Esophagus muscularis mucosa (tissue), 4 donors: ENCODE measurements at places on chromosomes 1 and 21. TPM values are rescaled to one million over a fixed set of nuclear protein-coding genes. Genes with fewer than 3 reads are reported as not detected.

SPRR2G gene
- not detected for total RNA-seq

PODN gene
- 150 TPM for total RNA-seq

OTUD7B gene
- total RNA-seq: 33.5 TPM

OR2L2 gene
- total RNA-seq: not detected

B3GALNT2 gene
- total RNA-seq: 68.4 TPM

S100A1 gene
- 12.4 TPM for total RNA-seq

GRCh38 chr1:236471653-236472052, 52.1 kb upstream of the LGALS8 start:
- DNase-seq: no peak
- no peak overlapping the region for H3K4me3 ChIP-seq
- no peak overlapping the region for H3K27ac ChIP-seq
- no peaks in the 10 kb centered on the region for H3K4me1 ChIP-seq
- H3K36me3 ChIP-seq: no peaks in the 10 kb centered on the region
- no peaks in the 10 kb centered on the region for H3K27me3 ChIP-seq

DNA sequence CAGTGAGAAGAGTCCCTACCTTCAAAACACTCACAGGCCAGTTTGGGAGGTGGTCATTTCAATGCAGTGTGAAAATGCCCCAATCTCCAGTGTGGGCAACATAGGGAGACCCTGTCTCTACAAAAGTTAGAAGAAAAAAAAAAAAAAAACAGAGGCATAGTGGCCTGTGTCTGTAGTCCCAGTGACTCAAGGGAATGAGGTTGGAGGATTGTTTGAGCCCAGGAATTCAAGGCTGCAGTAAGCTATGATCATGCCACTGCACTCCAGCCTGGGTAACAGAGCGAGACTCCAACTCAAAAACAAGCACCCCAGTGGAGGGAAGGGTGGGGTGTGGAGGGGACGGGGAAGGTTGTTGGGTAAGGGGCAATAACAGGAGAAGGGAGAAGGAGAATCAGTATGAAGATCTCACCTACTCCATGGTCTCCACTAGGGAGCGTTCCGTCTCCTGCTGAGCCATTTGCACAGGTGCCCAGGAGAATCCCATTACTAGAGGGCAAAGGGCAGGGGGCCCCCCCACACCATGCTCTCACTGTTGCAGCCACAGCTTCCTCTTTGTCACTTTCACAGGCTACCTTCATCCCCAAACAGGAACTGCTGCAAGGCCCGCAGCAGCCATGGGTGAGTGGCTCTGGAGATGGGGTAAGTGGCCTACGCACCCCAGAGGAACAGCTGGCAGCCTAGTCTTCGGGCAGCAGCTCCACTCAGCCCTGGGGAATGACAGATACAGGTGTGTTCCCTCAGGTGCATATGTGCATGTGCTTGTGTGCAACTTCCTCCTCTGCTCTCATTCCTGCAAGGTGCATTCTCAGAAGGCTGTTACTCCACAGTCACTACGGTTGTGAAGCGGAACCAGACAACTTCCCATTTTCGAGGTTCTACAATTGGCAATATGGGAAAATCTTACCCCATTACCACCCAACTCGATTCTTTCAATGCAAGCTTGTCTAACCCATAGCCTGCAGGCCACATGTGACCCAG, 87.9 kb upstream of the LYST start:
- H3K27me3 ChIP-seq: no peaks in the 10 kb centered on the region
- H3K4me1 ChIP-seq: no peaks in the 10 kb centered on the region
- no peak overlapping the region for H3K27ac ChIP-seq
- no peak for DNase-seq
- no peaks in the 10 kb centered on the region for H3K36me3 ChIP-seq

GRCh38 chr1:178560871-178561376, 48.0 kb downstream of the TEX35 start:
- no peaks in the 10 kb centered on the region for H3K4me1 ChIP-seq
- H3K27me3 ChIP-seq: no peaks in the 10 kb centered on the region
- H3K27ac ChIP-seq: no peak overlapping the region
- DNase-seq: peak; percentile 72

DNA sequence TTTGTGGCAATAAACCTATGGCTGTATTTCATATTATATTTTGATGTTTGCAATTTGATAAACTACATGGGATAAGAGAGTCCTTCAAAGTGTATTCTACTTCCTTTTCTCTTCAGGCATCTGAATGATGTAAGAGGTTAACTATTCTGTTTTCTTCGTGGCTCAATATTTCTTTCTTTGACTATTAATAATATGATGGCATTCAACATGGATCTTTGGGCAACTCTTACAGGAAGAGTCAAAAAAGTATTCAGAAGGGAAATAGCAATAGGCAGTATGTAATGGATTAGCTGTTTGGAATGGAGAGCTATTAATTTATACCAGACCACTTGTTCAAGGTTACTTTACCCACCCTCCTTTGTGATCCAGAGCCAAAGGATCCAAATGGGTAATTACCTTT, 74.4 kb downstream of the HMCN1 start:
- peaks cover 4% of the 10 kb centered on the region for H3K4me1 ChIP-seq
- H3K27me3 ChIP-seq: no peaks in the 10 kb centered on the region
- H3K27ac ChIP-seq: no peak overlapping the region
- no peak overlapping the region for H3K4me3 ChIP-seq
- H3K36me3 ChIP-seq: no peaks in the 10 kb centered on the region

DNA sequence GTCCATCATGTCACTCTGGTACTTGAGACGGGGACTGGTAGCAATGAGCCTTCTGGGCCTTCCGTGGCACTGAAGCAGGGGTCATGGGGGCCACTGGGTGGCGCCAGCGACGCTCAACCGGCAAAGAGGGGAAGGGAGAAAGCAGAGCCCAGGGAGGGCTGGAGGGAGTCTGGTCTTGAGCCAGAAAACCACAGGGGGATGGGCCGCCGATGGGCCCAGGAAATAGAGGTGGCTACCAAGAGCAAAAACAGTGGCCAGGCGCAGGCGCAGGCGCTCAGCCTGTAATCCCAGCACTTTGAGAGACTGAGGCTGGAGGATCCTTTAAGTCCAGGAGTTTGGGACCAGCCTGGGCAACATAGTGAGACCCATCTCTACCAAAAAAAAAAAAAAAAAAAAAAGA, 21.8 kb downstream of the EXOC8 start:
- H3K27ac ChIP-seq: no peak overlapping the region
- DNase-seq: peak; percentile 75
- H3K36me3 ChIP-seq: no peaks in the 10 kb centered on the region
- no peaks in the 10 kb centered on the region for H3K27me3 ChIP-seq
- H3K4me1 ChIP-seq: no peaks in the 10 kb centered on the region

DNA sequence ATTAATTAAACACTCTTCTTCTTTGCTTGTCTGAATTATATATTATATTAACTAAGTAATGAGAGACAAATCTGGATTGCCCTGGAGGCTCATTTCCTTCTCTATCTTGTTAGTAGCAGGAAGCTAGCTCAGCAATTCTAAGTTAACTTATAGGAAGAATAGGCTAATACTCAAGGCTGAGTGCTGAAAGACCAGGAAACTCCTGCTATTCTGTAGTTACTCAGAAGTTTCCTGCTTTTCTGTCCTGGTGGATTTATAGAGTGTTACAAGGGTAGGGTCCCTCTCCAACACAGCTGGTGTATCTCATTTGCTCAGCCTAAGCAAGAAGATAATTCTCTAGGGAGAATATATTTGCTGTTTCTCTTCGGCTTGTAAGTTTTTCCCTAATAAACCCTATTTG, 29.2 kb downstream of the HSPA13 start:
- no peak overlapping the region for H3K27ac ChIP-seq
- no peaks in the 10 kb centered on the region for H3K36me3 ChIP-seq
- H3K27me3 ChIP-seq: no peaks in the 10 kb centered on the region
- H3K4me3 ChIP-seq: no peak overlapping the region

DNA sequence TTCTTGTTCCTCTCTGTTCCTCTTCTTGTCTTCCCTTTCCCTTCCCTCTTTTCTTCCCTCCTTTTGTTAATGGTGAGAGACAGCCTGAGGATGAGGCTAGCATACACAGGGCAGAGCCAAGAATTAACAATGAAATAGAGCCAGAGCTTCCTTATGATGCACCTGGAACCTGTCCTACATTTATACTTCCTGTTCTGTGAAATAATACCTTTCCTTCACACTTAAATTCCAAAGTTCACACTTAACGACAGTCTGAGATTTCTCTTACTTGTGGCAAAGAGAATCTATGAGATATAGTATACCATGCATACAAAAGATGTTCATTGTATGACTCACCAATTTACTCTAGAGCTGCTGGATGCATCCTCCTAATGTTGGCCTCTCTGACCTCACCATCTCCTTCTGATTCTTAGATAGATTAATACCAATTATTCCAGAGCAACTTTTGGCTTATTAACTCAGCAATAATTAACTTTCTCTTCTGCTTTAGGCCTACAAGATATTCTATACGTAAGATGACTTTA, 30.8 kb upstream of the TSNAX start:
- no peaks in the 10 kb centered on the region for H3K4me1 ChIP-seq
- no peak overlapping the region for H3K27ac ChIP-seq
- H3K4me3 ChIP-seq: no peak overlapping the region
- H3K27me3 ChIP-seq: no peaks in the 10 kb centered on the region
- DNase-seq: no peak

DNA sequence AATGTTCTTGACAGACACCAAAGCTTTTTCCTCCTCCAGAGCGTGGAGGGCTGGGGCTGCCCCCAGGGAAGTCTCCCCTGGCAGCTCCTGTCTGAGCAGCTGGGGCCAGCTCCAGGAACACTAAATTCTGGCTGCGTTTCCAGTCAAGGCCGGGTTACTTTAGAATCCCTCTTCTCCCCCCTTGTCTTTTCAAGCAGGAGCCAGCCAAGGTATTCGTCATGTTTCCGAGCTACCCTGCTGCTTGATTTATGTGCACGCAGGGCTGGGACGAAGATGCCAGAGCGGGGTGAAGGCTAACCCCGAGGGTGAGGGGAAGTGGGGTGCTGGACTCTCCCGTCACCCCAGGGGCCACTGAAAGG, 68.1 kb upstream of the ANGPTL1 start:
- H3K4me3 ChIP-seq: peak overlapping the region; percentile 32
- peak overlapping the region; percentile 92 for H3K27ac ChIP-seq
- peaks cover 88% of the 10 kb centered on the region for H3K4me1 ChIP-seq
- DNase-seq: peak; percentile 95
- no peaks in the 10 kb centered on the region for H3K36me3 ChIP-seq

GRCh38 chr1:94071391-94071790, 49.6 kb downstream of the ABCA4 start:
- no peak overlapping the region for H3K4me3 ChIP-seq
- peaks cover 39% of the 10 kb centered on the region for H3K4me1 ChIP-seq
- no peak overlapping the region for H3K27ac ChIP-seq
- H3K27me3 ChIP-seq: no peaks in the 10 kb centered on the region

GRCh38 chr21:39694750-39695149, 50.2 kb upstream of the IGSF5 start:
- no peaks in the 10 kb centered on the region for H3K27me3 ChIP-seq
- H3K4me1 ChIP-seq: no peaks in the 10 kb centered on the region

DNA sequence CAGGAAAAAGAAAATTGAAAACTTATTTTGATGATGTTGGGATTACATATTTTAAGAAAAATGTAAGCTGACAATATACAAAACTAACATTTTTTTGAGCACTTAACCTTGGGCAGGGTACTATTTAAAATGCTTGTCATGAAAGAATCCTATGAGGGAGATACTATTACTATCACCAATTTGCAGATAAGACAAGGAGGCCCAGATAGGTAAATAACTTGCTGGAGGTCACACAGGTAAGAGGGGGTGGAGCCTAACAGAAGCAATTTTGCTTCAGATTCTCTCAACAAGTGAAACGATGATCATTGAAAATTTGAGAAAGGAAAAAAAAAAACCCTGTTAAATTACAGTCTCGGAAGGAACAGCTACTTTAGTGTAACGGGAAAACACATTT, 1.2 kb downstream of the GART start:
- no peak for DNase-seq
- peak overlapping the region; percentile 81 for H3K4me3 ChIP-seq
- no peaks in the 10 kb centered on the region for H3K27me3 ChIP-seq
- H3K27ac ChIP-seq: peak overlapping the region; percentile 96
- H3K36me3 ChIP-seq: peaks cover 37% of the 10 kb centered on the region
- peaks cover 35% of the 10 kb centered on the region for H3K4me1 ChIP-seq

DNA sequence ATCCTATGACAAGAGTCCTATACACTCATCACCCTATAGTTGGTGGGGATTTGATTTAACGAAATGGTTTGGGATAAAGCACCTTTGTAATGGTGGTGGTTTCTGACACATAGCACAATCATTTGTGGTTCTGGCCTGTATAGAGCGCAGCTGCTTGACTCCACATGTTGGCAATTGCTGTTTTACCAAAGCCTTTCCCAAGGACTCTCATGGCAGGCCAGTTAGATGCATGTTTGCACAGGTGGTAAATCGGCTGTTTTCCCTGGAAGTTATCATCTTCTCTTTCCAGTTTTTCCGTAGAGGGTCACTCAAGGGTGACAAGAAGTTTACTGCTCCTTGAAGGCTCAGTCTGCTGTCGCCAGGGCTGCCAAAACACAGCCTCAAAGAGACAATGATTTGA, 17.1 kb upstream of the XPR1 start:
- no peak overlapping the region for H3K4me3 ChIP-seq
- DNase-seq: no peak
- no peaks in the 10 kb centered on the region for H3K36me3 ChIP-seq
- peaks cover 54% of the 10 kb centered on the region for H3K4me1 ChIP-seq
- H3K27me3 ChIP-seq: no peaks in the 10 kb centered on the region

- H3K36me3 ChIP-seq: no peaks in the 10 kb centered on the region
- no peak overlapping the region for H3K4me3 ChIP-seq
- peaks cover 42% of the 10 kb centered on the region for H3K4me1 ChIP-seq
- H3K27me3 ChIP-seq: no peaks in the 10 kb centered on the region
- H3K27ac ChIP-seq: no peak overlapping the region
Observed at GRCh38 chr1:209648931-209649776, 3.1 kb downstream of the LAMB3 start.

DNA sequence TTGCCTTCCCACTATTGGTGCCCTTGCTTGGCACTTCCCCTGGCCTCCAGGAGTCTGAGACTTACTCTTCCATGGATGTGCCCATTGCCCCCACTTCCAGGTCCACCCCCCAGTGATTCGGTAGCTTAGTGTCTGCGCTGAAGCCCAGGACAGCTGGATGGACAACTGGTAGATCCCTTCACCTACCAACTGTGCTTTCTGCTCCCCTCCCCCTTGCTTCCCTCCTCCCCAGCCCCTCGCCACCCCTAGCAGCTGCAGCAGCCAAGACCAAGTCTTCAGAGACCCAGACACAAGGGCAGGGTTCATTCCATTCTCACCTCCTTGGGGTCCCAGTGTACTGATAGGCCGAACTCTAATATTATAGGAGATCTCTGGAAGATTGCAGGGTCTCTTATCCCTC, 6.9 kb downstream of the LMNA start:
- no peak for DNase-seq
- H3K27me3 ChIP-seq: no peaks in the 10 kb centered on the region
- H3K4me1 ChIP-seq: peaks cover 100% of the 10 kb centered on the region
- peak overlapping the region; percentile 99 for H3K27ac ChIP-seq
- H3K4me3 ChIP-seq: peak overlapping the region; percentile 46
